Activated CD8-positive, alpha-beta memory T cell treated with anti-CD3 and anti-CD28 coated beads for 48 hours (primary cell): ENCODE measurements at places on chromosomes 1 and 21.

GRCh38 chr1:73770109-73770905 is 427.7 kb downstream of the LRRIQ3 start:
- DNase-seq, result no peak

DNA sequence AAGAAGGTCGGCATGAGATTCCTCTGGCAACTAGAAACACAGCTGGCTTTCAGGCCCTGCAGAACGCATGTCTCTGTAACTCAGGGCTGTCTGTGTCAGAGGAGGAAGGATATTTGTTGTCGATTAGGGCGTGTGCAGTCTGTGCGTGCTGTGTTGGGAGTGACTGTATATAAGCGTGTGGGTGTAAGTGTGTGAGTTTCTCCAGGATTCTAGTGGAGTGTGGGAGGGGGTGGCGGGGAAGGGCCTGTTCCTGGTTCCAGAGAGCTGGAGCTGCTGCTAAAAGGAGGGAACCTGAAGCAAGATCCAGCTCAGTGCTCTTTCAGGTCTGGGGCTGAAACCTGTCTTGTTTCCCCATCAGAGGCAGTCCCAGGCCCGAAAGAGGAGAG is 74.3 kb downstream of the SLC16A1 start:
- no peak for DNase-seq

DNA sequence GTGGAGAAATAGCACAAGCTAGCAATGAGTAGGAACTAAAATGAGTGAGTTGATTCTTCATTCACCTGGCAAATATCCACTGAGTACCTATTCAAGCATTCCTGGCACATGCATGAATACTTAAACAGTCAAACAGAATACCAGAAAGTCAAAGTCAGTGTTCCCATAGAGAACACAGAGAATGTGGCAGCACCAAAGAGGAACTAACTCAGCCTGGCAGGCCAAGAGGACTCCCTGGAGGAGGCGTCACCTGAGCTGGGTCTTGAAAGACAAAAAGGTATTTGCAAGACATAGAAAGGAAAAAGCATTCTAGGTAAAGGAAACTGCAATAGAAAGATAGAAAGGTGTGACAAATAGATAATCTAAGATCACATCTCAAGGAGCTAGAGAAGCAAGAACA is 49.7 kb downstream of the DMRTA2 start:
- DNase-seq, result no peak

GRCh38 chr1:82223091-82223490 is 422.4 kb downstream of the ADGRL2 start:
- DNase-seq, result no peak

GRCh38 chr1:39199593-39199992 is 4.9 kb upstream of the MACF1 start:
- no peak for DNase-seq
